ENCODE measurements at places on chromosomes 12 and 14.

GRCh38 chr12:39275846-39276245, 167.1 kb downstream of the KIF21A start:
- no peak for DNase-seq

DNA sequence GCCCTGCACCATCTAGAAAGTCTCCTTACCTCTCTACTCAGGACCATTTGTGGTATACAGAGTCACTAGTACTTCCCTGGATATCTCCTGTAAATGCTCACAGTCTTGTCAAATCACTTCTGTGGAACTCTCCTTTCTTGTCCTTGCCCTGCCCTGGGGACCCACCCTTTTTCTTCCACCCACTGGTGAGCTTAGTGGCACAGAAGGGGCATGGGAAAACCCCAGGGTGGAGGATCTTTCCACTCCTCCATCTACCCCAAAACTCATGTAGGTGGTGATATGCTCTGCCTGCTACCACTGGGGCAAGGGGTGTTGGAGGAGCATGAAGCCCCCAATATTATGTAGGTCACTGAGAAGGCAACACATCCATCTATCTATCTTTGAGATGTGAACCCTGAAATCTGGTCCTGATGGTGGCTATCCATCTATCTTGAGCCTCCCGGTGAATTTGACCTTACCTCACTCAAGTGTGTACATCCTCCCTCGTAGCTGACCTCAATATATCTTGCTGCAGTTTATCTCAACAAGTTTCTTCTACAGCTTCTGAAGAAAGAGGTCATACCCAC, 943 bp downstream of the TESPA1 start:
- DNase-seq, result peak; percentile 25

GRCh38 chr12:14693116-14693515, 3.3 kb downstream of the GUCY2C start:
- no peak for DNase-seq

GRCh38 chr12:53231921-53232645, at the start of gene RARG:
Gene RARG, minus strand, starts transcription at chr12:53232209. Its CDS starts 4,664 bp downstream, at chr12:53227545.
- peak; percentile 51 for DNase-seq

DNA sequence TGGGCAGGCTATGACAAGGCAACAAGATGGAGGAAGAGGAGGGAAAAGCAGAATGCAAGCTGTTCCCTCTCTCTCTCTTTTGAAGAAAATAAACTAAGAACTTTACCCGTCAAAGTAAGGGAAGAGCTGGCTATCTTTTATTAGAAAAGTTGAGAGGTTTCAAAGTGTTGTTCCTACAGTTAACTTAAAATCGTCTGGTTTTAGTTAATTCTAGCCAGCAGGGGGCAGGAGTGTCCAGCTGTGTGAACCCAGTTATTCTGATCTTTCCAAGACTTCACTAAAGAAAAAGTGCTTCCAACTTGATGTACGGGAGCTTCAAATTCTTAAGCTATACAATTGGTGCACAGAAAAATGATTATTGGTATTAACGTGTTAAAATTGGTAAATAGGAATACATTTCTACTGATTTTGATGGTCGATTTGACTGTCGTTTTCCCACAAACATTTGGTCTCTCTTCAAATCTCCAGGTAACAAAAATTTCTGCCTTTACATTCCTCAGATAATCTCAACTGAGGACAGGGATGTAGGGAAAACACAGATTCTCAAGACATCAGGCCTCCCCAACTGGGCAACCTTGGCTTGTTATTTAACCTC, 28.4 kb upstream of the MON2 start:
- peak; percentile 49 for DNase-seq

DNA sequence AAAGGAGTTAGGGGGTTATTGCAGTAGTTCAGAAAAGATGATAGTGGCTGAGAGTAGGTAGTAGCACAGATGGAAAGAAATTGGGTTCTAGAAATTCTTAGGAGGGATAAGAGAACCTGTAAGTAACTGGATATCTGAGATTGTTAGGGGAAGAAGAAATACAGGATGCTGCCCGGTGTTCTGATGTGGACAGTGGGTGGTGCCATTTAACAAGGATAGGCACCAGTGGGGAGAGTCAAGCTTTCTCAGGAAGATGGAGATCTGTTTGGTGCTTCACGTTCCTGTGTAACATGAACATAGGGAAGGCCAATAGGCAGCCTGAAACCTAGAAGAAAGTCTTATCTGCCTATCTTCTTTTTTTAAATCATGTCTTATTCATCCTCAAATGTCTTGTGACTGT, 245.9 kb downstream of the NPAS3 start:
- DNase-seq, result no peak

Measured in stimulated activated CD8-positive, alpha-beta memory T cell treated with anti-CD3 and anti-CD28 coated beads, Interleukin-12 subunit alpha, Interleukin-12 subunit beta, amount 100 ng/mL, for 1 hour (primary cell).